ENCODE measurements at places on chromosomes 12 and 14.

- DNase-seq, result no peak
Observed at GRCh38 chr12:51821440-51822260, 26.9 kb downstream of the FIGNL2 start.

GRCh38 chr12:131783915-131784541 is 44.2 kb upstream of the MMP17 start:
- DNase-seq, result peak; percentile 85

DNA sequence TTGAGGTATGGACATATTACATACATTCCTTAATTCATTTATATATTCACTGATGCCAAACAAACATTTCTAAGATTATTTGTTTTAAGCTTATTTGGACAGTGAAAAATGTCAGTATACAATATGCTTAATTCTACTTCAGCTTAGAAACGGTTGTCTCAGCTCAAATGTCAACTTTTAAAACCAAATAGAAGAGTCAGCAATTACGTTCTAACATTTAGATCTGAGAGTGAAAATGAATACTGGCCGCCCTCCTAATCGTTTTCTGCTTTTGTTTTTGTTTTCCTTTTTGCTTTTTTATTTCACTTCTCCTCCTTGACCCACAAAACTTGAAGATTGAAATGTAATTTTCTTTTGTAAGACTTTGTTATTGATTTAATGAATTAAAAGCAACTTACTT is 19.7 kb upstream of the RERG start:
- DNase-seq, result no peak

GRCh38 chr12:77720258-77720657 is 110.4 kb upstream of the NAV3 start:
- DNase-seq, result no peak

- no peak for DNase-seq
Observed at GRCh38 chr14:95320078-95320895, 579 bp upstream of the CLMN start.

DNA sequence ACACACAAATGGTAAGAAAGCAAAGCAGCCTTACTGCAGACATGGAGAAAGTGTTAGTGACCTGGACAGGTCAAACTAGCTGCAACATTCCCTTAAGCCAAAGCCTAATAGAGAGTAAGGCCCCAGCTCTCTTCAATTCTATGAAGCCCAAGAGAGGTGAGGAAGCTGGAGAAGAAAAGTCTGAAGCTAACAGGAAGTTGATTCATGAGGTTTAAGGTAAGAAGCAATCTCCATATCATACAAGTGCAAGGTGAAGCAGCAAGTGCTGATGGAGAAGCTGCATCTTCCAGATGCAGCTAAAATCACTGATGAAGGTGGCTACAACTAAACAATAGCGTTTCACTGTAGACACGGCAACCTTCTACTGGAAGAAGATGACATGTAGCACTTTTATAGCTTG is 53.5 kb downstream of the PPP1R12A start:
- DNase-seq, result no peak

DNA sequence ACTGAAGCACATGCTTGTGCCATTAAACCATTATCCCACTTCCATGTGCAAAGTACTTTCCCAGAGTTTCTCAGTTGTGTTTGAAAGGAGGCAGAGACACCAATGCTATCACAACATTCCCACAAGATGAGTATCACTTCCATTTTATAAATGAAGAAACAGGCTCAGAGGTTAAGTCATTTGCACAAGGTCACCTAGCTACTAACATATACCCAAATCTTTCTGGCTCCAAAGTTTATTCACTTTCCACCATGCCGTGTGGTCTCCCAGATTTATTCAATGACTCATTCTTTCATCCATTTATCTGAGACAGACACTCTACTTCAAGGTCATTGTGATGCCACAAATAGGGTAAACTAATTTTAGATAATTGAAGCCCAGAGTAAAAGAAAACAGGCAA is 9.4 kb downstream of the ART4 start:
- DNase-seq, result no peak

GRCh38 chr12:69816082-69816481 is 8.9 kb upstream of the MYRFL start:
- no peak for DNase-seq

- no peak for DNase-seq
Observed at GRCh38 chr12:2259369-2259768, 206.6 kb downstream of the CACNA1C start.

DNA sequence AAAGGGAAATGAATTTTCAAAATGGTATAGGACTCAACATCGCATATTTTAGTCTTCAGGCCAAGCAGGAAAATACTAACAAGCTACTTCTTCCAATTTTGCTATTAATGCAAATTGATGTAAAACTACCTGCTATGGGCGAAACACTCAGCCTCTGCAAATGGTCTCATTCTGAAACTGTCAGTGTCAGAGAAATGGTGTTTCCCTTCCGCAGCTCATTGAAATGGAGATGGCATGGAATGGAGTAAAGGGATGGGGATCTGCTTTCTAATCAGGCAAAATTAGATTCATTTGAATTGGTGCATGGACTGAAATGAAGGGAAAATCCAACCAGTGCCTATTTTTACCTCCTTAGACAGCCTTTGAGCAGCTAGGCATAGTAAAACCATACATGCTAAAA is 80.4 kb upstream of the EEA1 start:
- no peak for DNase-seq

DNA sequence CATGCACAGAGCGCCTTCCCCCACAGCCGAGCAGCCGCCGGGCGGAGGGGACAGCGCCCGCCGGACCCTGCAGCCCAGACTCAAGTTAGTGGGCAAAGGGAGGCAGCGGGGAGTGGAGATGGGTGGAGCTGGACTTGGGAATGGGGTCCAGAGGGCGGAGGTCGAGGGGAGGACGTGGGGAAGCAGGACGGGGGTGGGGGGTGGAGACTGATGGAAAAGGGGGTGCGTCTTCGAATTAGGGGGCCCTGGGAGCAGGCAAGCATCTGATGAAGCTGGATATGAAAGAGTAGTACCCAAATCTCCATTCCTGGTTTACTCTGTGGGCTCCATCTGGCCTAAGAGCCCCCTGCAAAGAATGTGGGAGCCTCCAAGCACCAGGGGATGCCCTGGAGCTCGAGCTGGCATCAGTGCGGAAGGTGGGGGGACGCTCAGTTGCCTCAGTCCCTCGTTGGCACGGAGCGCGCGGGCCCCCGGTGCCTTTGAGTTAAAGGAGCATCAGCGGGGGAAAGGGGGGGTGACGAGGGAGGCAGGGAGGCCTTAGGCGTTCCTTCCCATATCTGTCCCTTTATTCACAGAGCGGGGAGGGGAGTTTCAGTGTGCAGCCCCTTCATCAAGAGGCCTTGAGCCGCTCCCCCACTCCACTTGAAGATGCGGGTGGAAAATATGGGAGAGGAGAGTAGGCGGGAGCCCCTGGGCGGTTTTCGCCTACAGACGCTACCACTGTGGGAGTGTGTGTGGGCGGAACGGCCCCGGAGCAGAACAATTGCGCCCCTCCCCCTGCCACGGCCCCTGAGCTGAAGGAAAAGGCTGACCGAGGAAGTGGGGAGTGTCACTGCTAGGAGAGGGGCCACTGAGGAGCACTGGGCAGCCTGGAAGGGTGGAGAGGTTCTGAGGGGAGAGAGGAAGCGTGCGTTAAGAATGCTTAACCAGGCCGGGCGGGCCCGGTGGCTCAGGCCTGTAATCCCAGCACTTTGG is 644 bp downstream of the NAB2 start:
- DNase-seq, result peak; percentile 50

GRCh38 chr14:76501156-76501720 is 125.3 kb downstream of the ESRRB start:
- no peak for DNase-seq

DNA sequence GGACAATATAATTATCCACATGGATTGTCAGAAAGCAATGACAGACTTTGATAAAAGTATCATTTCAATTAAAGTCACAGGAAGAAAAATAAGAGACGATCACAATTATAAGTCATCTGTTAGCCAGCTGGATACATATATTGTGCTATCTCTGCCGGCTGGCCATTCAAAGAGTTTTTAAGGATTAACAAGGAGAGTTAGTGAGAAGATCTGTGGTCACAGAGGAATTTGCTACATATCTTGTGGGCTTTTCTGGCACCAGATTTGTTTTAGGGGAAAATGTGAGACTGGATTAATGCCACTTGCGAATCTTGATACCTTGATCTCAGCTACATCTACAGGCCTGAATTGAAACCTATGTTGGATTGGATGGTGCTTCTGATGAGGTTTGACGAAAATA is 90.9 kb upstream of the MANSC4 start:
- DNase-seq, result peak; percentile 34

- DNase-seq, result no peak
Observed at GRCh38 chr12:109988274-109988673, 7.9 kb downstream of the GIT2 start.

DNA sequence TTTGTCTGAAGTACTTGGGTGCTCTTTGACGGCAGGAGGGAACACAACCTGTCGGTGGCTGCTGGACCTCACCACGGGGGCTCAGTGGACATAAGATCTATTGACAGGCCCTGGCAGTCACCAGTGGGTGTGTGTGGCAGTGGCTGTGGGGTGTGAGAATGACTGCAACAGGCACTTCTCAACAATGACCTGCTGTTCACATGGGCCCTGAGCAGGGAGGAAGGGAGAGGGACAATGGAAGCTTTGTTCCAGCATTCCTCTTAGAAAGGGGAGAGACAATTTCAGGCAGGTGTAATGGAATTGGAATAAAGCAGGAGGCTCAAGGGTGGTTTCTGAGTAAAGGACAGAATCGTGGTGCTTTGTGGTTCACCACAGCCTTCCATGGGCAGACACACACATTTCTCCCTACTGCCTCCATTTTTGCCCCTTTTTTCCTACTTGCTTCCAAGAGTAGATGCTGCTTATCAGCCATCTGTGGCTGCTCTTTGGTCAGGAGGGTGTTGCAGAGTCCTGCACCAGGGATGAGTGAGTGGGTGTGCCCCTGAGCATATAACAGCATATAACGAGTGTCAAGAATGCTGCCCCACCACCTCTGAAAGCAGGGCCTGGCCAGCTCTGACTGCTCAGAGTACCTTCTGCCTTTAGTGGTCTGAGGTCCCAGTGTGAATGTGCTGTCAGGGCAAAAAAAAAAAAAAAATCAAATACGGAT is 267.7 kb downstream of the RASSF9 start:
- no peak for DNase-seq

DNA sequence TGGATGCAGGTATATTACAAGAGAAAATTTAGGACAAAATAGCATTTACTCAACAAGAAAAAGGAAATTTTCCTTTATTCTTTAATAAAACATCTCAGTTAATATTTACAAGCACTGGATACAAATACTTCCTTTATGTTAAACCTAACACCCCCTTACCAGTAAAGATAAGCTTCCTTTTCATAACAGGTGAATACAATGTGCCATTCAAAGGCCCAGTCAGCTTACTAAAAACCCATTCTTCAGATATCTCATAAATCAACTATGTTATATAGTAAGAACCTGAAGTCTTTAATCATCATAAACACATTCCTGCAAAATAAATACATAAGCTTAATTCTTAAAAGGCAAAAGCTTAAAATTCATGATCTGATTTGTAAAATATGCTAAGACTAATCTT is 52.6 kb downstream of the LRP6 start:
- DNase-seq, result no peak

DNA sequence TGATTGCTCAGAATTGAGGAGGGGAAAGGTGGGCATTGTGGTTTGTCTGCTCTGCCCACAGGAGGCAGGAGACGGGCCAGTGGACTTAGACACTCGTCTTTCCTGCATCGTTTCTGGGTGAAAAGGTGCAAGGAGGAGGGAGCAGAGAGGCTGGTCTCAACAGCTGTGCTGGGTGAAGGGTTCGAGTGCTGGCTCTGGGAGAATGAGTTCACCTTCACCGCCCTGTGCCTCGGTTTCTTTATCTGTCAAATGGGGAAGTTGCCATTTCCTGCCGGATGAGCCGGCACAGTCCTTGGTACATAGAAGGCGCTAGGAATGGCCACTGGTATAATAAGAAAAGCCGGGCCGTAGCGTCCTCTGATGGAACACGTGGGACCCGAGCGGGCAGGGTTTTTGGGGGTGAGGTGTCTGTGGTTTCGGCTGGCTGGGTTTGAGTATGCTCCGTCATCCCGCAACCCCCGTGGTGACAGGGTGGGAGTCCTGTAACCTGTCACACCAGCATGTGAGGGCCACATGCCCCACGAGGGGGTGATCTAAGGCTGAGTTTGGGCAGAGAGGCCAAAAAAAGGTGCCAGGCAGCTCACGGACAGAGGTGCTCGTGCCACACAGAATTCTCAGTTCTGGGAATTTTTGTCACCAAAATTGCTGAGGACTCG is 7.3 kb downstream of the BCL7A start:
- DNase-seq, result no peak

DNA sequence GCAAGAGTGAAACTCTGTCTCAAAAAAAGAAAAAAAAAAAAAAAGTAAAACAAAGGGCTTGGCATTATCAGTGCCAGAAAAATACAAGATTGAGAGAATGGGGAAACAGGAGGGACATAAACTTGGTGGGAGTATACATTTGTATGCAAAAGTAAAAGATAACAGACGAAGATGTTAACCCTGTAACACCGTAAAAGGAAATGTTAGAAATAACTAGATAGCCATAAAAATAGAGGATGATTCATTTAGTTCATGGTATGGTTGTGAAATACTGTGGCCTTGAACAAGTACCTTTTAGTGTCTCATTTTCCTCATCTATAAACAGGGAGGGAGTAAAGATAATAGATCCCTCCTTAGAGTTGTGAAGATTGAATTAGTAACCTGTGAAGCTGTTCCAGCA is 33.3 kb downstream of the ATP2A2 start:
- peak; percentile 48 for DNase-seq

DNA sequence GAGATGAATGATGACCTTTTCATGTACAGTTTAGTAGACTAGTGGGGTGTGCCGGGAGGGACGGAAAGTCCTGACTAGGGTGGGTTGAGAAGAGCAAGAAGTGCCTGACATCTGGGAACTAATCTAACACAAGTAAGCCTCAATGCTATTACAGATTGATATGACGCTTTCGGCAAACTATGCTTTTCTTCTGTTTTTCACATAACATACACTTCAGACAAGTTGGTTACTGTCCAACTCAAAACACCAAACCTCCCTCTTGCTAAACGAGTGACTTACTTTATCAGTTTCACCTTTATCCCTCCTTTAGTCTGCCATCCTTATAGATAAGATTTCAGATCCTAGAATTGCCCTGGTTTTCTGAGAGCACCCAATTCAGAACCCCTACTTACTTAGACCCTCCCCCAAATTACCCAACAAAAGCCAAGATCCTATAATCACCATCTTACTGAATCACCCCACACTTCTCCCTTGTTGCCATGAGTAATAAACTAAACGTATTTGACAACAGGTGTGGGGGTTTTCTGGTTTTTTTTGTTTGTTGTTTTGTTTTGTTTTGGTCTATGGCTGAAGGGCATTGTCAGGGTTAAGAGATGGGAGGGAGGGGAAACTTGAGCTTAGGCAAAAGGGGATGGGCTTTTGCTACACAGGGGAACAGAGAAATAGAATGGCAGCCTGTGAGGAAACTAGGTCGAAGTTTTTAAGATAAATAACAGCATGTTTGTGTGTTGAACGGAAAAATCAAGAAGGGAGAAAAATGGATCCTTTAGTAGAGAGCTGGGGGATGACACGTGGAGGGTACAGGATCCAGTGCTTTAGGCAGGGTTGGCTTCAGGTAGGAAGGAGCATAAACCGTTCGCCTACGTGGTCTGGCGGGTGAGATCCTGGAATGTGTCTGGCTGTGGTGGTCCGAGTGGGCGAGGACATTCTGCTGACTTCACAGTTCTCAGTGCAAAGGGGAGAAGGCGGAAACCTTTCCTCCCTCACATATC is 6.1 kb upstream of the PSMA3 start:
- DNase-seq, result peak; percentile 51

All from HTR-8/SVneo (cell line).